ENCODE measurements at places on chromosomes 7 and 10.

- DNase-seq = no peak
These were observed 16.0 kb downstream of the CREB3L2 start for GRCh38 chr7:137985897-137986251.

GRCh38 chr7:1727812-1728570, 57.9 kb downstream of the ELFN1 start:
- DNase-seq = no peak

DNA sequence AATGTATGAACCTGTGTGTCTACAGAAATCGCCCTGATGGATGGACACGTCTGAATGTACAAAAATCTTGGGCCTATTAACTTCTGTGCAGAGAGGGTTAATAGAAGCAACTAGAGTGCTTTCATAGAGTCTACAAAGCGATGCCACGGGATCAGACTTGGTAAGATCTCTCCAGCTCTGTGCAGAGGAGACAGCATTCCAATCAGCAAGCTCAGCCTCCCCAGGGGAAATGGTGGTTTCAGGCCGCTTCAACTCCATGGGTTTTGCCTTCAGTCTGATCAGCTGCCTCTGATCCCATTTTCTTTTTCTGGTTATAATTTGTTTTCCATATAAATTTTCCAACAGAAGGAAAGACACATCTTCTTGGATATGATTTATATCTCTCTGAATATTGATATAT, 35.1 kb upstream of the COBL start:
- no peak for DNase-seq

- DNase-seq = no peak
These were observed 3.4 kb upstream of the TBRG4 start for GRCh38 chr7:45114926-45115325.

DNA sequence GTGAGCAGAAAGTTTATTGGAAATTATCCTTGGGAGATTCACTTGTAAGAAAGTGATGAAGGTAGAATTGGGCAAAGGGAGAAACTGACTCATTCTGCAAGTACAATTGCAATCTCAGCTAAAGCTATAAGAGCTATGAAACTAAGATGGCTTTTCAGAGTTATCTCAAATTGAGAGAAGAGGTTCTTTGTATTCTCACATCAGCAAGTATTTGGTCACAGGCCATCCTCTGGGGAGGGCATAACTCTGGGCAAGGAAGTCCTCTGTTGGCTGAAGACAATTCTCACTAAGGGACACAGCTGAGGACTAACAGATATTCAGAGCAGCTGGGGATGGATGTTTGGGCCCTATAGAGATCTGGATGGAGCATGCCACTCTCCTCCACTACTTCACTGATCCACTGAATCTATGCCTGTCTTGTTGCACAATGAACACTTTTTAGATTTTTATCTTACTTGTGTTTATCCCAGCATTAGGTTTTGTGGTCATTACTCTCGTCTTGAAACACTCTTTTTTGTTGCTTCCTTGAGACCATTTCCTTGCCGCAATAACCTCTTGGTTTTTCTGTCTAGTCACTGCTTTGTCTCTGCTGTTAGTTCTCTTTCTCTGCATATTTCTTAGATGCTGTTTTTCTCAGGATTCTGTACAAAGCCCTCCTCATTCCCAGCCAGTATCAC, 115.1 kb downstream of the GNAI1 start:
- DNase-seq = no peak

GRCh38 chr7:9013940-9014339, 580.5 kb downstream of the NXPH1 start:
- no peak for DNase-seq

All from stimulated activated CD4-positive, alpha-beta T cell treated with anti-CD3 and anti-CD28 coated beads, TNF-alpha, amount 100 ng/mL, for 1 hour (primary cell).